ENCODE measurements at places on chromosomes 5 and 9. TPM values are rescaled to one million over a fixed set of nuclear protein-coding genes. Genes with fewer than 3 reads are reported as not detected.

SLC6A18 gene
- total RNA-seq, result not detected

BTNL9 gene
- total RNA-seq, result not detected

PRUNE2 gene
- total RNA-seq, result 5.4 TPM

- no peak overlapping the region for H3K27ac ChIP-seq
- H3K36me3 ChIP-seq, result no peaks in the 10 kb centered on the region
- H3K4me1 ChIP-seq, result no peaks in the 10 kb centered on the region
- no peaks in the 10 kb centered on the region for H3K27me3 ChIP-seq
These were observed 154.0 kb downstream of the CDH6 start for GRCh38 chr5:31347552-31347905.

FGF18 gene
- 2.4 TPM for total RNA-seq

All from neural crest cell (in vitro differentiated cells).